ENCODE measurements at places on chromosomes 4 and X.

DNA sequence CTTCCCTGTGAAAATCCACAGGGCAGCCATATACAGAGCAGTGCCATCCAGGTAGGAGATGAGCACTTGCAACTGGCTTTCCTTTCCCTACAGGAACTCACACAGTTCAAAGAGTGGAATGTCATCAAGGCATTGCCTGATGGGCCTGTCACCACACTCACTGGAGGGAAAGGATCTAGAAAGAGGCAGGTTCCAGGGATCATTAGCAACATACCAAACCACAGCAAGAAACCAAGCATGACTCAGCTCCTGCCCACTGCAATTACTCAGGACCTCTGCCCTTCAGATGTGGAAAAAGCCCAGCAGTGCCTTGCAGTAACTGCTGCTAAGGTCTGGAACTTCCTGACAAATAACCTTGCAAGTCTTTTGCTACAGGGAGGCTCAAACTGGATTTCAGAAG is 101.2 kb downstream of the ZNF674 start:
- no peak for DNase-seq

DNA sequence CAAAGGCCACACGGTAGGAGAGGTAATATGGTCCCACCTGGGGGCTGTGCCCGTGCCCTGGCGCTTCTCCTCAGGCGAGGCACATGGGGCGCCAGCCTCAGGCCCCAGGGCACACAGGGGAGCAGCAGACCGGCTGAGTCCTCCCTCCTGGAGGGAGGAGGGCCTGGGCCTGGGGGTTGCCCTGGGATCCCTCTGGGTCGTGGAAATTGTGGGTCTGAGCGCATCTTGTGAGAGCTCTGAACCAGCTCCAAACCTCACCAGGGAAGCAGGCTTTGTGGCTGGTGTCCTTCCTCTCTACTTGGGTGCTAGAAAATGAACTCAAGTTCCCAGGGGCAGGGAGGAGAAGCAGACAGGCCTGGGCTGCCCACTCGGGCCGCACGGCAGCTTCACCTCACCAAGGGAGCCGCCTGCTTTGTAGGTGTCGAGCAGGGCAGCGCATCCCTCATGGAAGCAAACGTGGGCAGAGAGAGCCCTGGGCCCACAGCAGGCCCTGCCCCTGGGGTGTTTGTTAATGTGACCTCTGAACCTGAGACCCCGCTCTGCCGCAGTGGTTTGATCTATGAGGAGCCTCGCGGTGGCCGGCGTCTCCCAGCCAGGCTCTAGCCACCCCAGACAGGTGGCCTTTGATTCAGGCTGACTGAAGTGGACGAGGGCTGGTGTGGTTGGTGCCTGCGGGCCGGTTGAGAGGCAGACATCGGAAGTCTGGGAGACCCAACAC is 10.8 kb downstream of the HTRA3 start:
- DNase-seq, result no peak

DNA sequence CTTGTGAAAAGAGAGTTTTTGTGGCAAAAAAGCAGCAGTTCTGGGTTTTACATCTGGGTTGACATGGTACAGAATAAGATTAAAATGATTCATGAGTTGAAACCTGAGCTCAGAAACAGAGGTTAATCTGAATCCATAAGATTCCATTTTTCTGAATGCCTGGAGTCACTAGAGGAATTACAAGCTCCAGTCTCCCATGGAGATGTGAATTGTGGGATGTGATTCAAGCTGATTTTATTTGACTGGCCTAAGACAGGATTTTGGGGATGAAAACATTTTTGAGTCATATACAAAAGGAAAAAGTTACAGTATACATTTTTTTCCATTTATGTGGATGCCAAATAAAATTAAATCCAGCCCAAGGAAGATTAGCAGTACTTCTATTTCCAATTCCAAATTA is 161.1 kb downstream of the RBM46 start:
- no peak for DNase-seq

DNA sequence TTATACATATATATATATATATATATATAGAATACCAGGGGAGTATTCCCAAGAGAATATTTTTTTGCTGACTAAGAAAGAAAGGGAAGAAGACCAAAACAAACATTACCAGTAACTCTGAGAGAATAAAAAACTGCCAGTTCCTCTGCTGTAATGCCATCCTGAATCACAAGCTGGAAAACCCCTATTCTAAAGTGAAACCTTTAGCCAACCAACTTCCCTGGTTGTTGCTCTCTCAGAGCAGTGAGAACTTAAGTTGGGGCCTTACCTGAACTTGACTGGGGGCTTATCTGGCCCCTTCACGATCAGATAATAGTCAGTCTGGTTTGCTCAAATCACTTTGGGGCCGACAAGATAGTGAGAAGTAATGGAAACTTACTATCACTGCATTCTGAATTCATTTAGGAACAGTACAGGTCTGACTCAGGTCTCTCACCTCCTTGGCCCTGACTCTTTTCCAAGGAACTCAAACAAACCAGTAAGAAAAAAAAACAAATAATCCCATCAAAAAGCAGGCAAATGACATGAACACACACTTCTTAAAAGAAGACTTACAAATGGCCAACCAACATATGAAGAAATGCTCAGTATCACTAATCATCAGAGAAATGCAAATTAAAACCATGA is 62.5 kb downstream of the CD40LG start:
- DNase-seq, result peak; percentile 28

DNA sequence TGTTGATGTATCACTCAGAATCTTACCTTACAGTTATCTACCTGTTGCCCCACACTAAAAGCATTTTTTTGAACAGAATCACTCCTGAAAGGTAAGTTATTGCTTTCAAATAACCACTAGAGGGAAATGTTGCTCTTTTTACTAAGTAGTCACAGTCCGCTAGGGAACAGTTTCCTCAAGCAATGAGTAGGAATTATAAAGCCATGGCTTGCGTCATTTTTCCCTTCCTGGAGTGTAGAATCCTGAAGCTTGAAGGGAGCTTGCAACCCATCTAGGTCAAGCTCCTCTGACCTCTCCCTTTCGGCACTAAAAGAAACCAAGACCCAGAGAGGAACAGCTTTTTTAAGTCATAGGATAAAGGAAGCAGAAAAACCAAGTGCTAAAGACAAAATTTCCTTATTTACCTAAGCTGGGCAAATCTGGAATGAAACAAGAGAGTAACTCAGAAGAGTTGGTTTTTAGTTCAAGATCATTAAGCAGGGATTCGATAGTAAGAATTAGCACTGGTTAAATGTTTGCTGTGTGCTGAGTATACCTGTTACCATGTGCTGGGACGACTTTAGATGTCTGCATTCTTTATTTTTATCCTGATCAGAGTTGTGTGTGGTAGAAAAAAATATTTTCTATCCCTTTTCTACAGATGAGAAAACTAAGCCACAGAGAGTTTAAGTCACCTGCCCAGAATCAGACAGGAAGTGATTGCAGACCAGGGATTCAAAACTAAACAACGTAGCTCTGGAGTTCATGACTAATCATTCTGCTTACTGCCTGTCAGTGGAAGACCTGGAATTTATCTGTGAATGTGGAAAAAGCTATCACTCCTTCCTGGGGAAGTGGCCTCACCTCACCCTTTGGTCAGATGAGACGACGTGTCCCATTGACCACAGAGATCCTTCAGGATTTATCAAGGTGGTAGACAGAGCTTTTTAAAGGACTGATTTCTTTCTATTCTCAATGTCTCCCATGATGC is 631.5 kb downstream of the RAB28 start:
- no peak for DNase-seq

- DNase-seq, result no peak
Measured at GRCh38 chr4:107719207-107719921, 670 bp downstream of the PAPSS1 start.

DNA sequence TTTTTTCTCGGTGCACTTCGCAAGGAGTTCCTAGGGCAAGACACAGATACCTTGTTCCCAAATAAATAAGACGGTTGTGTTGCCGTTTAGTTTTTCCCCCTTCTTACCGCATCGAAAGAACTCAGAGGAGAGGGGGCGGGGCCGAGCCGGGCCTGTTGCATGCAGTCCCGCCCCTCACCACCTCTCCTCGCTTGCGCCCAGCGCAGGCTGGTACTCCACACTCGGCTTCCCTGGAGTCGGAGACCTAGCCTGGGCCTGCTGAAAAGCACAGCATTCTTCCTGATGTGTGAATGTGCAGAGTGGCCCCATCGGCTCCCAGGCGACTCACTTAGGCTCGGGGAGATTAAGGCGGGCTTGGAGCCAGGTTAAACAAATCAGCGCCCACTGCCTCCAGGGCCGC is 26.1 kb upstream of the VMA21 start:
- no peak for DNase-seq
